ENCODE measurements at places on chromosomes 1 and 21.

- no peak for DNase-seq
Observed at GRCh38 chr21:34166468-34166867, 93.1 kb downstream of the MRPS6 start.

- DNase-seq: no peak
Observed at GRCh38 chr21:40331172-40331571, 463.9 kb downstream of the PCP4 start.

DNA sequence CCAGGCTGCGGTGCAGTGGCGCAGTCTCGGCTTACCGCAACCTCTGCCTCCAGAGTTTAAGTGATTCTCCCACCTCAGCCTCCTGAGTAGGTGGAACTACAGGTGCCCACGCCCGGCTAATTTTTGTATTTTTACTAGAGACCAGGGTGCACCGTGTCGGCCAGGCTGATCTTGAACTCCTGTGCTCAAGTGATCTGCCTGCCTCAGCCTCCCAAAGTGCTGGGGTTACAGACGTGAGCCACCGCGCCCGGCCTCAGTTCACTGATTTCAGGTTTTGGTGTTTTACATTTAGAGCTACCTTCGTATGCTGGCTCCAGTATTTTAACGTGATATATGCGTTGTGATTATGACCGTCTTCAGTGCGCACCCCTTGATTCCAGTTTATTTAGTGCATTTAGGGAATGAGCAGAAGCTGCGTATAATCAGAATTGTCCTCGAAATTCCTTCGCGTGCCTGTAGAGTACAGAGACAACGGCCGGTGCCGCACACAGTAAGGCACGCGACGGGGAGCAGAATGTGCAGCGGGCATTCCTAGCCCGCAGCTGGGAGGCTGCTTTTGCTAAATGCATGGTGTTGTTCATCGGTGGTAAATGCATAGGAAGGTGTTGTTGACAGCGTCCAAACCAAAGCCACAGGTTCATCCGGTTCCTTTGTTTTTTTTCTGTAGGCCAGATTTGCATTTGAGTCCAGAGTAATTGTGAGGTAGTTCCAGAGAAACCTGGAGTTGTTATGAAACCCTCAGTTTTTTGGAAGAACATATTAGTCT, 48.9 kb upstream of the DIP2A start:
- no peak for DNase-seq

- DNase-seq: no peak
Observed at GRCh38 chr1:230421481-230421880, 4.7 kb downstream of the PGBD5 start.

GRCh38 chr1:155801149-155801548, 55.9 kb downstream of the GON4L start:
- DNase-seq: no peak

- no peak for DNase-seq
Observed at GRCh38 chr1:145545055-145545454, 62.7 kb upstream of the GPR89A start.

GRCh38 chr21:15682977-15683376, 46.8 kb upstream of the USP25 start:
- DNase-seq: no peak

GRCh38 chr1:40435876-40436275, 14.4 kb upstream of the ZFP69B start:
- no peak for DNase-seq

- DNase-seq: no peak
Observed at GRCh38 chr1:203322500-203323179, 17.3 kb downstream of the BTG2 start.

GRCh38 chr1:6923955-6924881, 139.0 kb downstream of the CAMTA1 start:
- no peak for DNase-seq

GRCh38 chr1:215830226-215830810, 263.2 kb downstream of the KCTD3 start:
- no peak for DNase-seq

- DNase-seq: no peak
Observed at GRCh38 chr1:37630426-37631028, 4.2 kb downstream of the RSPO1 start.

GRCh38 chr1:29122682-29123052, 1.0 kb downstream of the TMEM200B start:
- DNase-seq: no peak
